ENCODE measurements at places on chromosomes 16 and 17. TPM values are rescaled to one million over a fixed set of nuclear protein-coding genes. Genes with fewer than 3 reads are reported as not detected.

DNA sequence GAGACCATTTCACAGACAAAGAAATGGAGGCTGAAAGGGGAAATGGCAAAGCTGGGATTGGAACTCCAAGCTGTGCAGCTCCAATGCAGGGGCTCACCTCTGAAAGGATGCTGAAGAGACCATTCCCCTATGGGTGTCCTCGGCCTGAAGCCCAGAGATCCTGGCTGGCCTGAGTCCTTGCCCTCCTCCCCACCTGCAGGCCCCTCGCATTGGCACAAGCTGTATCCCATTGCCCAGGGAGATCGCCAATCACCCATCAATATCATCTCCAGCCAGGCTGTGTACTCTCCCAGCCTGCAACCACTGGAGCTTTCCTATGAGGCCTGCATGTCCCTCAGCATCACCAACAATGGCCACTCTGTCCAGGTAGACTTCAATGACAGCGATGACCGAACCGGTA lies 2.6 kb downstream of the CA7 start:
- DNase-seq, result no peak

The FZD2 gene
- not detected for total RNA-seq

DNA sequence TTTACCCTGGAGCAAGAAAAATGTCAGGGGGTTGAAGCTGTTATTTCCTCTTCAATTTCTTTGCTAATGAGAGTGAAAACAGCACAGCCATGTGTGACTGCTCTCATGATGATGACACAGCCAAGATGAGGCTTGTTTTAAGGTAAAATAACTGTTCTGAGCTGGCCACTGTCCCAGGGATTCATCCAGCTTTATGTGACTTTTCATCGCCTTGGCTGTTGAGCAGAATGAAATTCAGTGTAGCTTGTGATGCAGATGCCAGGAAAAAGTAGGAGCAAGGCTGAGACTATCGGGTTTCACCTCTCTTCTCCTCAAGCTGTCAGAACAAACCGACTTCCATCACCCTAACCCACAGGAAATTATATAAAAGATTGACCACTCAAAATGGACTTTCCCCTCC lies 361.8 kb upstream of the CDH5 start:
- DNase-seq, result no peak

- no peak for DNase-seq
Measured at GRCh38 chr17:1289695-1290094, 10.2 kb downstream of the TRARG1 start.

The NPIPB8 gene
- 1.3 TPM for total RNA-seq

The GNAO1 gene
- 6.3 TPM for total RNA-seq

DNA sequence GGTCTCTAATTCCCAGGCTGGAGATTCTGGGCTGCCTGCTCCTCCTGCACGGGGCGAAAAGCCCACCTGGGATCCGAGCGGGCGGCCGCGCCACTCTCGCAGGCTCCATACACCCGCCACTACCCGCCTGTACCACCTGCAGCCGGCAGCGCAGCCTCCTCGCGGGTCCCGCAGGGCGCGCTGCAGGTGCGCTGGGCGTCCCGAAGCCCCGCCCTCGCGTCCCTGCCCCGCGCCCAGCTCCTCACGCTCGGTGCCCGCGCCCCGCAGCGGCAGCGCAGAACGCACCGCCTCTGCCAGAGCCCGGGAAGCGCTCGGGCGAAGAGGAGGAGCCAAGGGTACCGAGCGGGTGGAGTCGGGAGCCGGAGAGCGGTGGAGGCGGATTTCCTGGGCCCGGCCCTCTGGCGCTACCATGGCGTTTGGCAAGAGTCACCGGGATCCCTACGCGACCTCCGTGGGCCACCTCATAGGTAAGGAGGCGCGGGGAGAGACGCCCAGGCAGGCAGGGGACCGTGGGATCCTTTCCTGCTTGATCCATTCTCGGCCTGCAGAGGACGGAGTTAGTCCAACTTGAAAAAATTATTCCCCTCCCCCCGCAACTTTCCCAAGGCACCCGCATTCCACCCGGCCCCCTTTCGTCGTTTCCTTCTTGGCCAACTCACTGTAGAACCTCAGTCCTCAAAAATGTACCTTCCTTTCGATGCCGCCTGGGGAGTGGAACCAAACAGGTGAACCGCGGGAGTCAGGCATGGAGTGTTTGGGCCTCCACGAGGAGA lies at the start of gene TOM1L1:
Gene TOM1L1, plus strand, starts transcription at position 396 of the 773 bp plus-strand sequence. Its CDS starts 14 bp downstream, at position 410.
- DNase-seq, result no peak

DNA sequence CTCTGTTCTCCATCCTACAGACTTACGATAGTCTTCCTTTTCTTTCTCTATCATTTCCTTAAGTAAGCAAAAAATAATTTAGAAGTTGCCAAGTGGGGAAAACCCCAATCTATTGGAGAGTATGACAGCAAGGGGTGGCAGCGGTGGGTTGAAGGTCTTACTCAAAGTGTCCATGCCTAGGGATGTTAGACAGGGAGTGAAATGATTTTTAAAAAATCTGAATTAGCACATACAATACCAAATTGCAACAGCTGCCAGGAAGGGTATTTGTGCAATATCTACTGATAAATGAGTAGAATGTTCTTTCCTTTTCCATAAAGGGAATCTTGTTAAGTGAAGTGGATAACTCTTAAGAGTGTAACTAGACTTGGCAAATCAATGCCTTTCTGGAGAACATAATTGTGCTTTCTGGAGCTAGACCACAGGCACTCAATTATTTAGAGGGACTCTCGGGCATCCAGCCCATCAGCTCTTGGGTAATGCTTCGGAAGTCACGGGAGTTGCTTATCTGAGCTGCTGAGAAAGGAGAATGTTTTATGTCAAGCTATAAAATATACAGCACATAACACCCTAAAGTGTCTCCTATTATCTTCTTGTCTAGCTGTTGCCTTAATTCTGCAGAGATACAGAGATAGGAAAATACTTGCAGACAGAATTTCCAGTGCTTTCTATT lies 151.5 kb downstream of the KCNJ2 start:
- DNase-seq, result no peak

DNA sequence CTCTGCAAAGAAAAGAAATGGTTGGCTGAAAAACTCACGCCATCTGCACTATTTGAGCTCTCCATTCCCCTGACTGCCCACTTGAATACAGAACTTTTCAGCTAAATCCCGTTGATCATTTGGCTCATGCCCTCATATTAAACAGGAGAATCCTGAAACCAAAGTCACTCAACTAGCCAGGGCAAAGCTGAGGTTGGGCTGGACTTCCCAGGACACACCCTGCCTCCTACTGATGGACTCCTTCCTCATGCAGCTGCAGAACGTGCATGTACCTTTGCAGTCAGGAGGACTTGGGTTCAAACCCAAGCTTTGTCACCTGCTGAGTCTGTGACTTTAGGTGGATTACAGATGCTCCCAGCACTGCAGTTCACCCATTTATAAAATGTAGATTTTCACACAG lies 7.7 kb downstream of the ASIC2 start:
- no peak for DNase-seq

DNA sequence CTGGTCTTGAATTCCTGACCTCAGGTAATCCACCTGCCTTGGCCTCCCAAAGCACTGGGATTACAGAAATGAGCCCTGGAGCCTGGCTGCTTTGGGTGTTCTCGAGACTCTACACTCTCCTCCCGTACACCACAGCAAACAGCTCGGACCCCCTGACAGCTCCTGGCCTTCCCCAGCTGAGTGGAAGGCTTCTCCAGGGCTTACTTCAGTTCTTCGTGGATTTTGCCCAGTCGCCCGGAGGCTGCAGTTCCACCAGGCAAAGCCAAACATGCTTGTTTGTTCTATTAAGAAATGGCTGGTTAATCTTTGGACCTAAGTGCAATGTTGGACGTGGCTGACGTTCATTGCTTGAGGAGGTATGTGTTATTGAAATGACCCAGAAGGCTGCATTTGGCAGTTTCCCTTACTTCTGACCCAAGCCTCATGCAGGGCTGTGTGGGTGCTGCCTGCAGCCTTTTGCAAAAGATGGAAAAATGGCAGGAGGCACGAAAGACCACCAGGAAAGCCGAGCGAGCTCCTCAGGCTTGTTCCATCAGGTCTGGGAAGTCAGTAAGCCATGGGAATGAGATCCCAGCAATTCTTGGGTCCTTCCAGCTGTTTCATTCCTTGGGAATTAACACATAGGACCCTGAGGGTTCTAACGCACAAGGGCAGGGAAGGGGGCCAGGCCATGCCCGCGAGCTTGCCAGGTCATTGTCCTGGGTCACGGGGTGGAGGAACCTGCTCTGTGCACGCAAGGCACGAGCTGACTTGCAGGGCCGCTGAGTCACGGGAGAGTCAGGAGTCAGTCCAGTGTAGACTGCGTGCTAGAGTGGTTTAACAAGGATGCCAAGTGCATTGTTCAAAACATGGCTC lies 23.9 kb upstream of the KLHDC4 start:
- DNase-seq, result no peak

DNA sequence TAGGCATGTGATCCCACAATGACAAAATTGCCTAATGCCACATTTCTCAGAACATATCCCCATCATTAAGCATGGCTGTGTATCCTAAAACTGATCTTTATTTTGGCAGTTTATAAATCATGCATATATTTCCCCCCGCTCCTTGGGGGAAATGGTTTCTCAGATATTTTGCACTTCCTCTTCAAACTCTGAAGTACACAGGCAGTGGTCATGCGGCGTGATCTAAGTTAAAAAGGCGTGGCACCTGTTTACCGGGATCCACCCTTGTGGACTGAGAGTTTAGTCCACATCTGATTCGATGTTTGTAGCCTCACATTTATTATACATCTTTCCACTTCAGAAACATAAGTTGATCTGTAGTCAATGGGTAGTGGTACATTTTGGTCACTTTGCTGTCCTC lies 51.4 kb downstream of the USP10 start:
- DNase-seq, result peak; percentile 68

DNA sequence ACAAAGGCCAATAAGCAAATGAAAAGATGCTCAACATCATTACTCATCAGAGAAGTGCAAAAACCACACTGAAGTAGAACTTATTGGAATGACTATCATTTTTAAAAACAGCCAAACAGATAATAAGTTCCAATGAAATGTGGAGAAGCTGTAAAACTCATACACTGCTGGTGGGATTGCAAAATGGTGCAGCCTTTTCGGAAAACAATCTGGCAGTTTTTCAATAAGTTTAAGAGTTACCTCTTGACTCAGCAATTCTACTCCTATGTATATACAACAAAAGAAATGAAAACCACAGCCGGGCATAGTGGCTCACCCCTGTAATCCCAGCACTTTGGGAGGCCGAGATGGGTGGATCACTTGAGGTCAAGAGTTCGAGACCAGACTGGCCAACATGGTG lies 49.3 kb downstream of the AKAP10 start:
- no peak for DNase-seq

GRCh38 chr17:29158488-29159275 lies 21.5 kb downstream of the MYO18A start:
- DNase-seq, result no peak

DNA sequence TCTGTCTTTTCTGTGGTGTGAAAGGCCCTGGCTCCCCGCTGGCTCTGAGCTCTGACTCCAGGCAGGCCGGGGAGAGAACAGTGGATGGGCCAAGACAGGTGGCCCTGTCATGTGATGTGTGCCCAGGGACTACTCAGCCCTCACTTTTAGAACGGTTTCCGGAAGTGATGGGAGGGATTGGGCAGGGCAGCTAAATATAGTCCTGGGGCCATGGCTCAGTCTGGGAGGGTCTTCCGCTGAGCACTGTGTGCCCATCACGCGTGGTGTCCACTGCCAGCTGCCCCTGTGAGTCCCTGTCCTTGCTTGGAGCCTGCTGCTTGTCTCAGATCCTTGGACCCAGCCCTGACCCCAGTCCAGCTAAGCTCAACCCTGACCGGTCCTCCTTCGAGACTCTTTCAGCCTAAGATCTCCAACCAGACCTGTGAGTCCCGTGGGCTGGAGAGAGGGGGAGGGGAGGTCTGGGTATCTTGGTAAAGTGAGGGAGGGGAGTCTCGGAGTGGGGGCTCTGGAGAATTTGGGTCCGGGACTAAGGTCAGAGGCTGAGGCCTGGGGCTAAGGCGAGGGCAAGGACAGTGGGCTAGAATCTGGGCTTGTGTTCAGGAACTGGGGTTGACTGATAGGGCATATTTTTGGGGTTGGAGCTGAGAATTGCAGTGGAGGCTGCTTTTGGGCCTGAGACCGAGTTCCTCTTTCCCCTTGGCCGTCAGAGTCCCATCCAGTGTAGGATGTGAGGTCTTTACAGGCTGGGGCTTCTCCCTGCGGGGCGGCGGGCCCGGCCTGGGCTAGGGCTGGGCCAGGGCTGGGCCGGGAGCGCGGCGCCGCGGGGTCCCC lies at the start of gene TRIM72:
Gene TRIM72, plus strand, starts transcription at position 243 of the 831 bp plus-strand sequence. CDS start 620 bp downstream, outside the sequence.
- no peak for DNase-seq

The HBZ gene
- not detected for total RNA-seq

DNA sequence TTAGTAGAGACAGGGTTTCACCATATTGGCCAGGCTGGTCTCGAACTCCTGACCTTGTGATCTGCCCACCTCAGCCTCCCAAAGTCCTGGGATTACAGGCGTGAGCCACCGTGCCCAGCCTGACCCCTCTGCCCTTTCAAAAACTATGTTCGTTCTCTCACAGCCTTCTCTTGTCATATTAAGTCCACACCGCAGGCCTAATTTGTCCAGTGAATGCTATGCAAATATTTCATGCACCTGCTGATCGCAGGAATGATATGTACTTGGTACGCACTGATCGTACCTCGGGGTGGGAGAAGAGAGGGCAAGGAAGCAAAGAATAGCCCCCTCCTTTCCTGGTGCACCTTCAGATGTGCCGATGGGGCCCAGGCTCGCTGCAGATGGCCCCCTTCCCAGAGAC lies 3.0 kb upstream of the BIRC5 start:
- DNase-seq, result no peak

GRCh38 chr16:61544165-61544564 lies 492.1 kb downstream of the CDH8 start:
- DNase-seq, result no peak

DNA sequence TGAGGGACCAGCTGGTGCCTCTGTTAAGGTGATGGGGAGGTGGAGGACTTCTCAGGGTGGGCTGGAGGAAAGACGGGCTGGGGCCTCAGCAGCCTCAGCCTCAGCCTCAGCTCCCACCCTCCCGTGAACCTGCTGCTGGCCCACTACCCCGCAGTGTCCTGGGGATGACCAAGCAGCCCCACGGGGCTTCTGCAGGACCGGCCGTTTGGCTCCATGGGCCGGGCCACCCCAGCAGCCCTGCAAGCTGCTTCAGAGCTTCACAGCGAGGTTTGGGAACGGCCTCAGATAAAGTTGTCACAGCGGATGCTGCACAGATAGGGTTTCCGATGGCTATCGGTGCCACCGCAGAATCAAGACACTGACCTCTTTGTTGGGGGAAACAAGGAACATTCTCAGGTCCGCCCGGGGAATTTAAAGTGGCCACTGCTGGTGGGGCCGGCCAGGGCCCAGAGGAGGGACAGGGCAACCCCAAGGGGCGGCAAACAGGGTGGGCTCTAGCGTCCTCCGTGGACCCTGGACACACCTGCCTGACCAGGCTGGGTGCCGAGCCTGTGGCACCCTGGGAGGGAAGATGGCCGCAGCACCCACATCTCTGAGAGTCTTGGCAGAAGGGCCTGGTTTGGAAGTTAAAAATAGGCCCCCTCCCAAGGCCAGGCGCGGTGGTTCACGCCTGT lies 47.8 kb upstream of the ZC3H18 start:
- DNase-seq, result no peak

The GUCY2D gene
- total RNA-seq, result not detected

GRCh38 chr16:87311387-87311786 lies 5.8 kb downstream of the C16orf95 start:
- no peak for DNase-seq

Measured in Peyer's patch (tissue), 4 donors.